ENCODE measurements at places on chromosomes 7 and 10.

DNA sequence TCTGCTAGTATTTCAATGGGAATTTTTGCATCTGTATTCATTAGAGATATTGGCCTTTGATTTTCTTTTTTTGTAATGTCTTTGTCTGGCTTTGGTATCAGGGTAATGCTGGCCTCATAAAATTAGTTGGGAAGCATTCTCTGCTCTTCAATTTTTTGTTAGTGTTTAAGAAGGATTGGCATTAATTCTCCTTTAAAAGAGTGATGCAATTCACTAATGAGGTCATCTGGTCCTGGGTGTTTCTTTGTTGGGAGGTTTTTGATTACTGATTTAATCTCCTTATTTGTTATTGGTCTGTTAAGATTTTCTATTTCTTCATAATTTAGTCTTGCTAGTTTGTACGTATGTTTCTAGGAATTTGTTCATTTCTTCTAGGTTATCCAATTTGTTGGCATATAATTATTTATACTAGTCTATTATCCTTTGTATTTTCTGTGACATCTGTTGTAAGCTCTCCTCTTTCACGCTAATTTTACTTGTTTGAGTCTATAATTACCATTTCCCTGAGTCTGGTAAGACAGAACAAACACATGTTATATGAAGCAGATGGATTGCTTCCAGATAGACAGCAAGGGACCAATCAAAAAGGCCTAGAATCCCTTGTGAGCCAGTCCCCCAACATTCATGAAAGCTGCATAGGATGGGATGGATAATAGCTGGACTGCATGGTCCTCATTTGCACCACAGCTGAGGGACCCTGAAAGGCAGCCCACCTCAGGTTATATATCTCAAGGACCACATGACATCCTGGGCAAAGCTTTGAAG is 54.4 kb downstream of the MTPAP start:
- no peak for DNase-seq

GRCh38 chr10:29224631-29225030 is 64.2 kb upstream of the LYZL1 start:
- no peak for DNase-seq

DNA sequence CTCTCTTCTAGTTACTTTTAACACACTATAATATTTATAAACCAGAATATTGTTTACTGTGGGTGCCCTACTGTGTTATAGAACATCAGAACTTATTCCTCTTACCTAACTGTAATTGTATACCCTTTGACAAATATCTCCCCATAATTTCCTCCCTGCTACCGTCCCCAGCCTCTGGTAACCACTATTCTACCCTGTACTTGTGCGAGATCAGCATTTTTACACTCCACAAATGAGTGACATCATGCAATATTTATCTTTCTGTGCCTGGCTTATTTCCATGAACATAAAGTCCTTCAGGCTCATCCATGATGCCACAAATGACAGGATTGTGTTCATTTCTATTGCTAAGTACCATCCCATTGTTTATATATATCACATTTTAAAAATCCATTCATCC is 139.8 kb upstream of the RSU1 start:
- DNase-seq, result no peak

DNA sequence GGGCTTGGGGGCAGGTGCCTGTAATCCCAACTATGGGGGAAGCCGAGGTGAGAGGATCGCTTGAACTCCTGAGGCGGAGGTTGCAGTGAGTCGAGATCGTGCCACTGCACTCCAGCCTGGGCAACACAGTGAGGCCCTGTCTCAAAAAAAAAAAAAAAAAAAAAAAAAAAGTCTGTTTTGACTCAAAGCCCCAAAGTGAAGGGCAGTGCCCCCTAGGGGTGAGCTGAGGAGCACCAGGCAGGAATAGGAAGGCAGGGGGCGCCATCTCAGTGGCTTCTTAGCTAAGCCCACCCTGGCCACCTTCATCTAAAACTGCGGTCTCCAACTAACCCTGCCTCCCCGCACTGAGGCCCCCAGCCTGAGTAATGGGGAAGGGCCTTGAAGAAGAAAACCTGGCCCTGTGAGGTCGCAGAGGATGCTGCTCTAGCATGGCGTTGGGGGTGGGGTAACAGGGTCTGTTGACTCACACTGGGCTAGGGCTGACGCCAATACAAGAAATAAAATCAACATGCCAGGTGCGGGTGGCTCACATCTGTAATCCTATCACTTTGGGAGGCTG is 9.8 kb downstream of the PODXL start:
- DNase-seq, result no peak

GRCh38 chr10:73076360-73077183 is 20.1 kb downstream of the P4HA1 start:
- peak; percentile 37 for DNase-seq

GRCh38 chr10:96317067-96317833 is 13.0 kb downstream of the DNTT start:
- DNase-seq, result no peak

DNA sequence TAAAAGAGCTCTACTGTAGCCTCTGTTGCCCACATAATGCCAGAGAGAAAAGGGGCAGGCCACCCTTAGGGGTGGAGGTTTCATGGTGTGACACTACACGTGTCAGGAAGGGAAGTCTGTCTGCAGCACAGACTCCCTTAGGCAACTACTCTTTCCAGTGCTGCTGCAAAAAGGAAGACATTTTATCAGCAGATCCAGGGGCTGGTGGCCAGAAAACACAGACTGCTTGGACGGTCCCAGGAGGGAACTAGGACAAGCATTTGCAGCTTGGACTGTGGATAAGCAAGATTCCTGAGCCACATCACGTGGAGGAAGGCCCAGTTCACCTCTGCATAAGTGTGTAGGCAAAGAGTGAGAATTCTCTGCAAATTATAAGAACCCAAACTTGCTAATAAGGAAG is 220.8 kb downstream of the FANK1 start:
- no peak for DNase-seq

DNA sequence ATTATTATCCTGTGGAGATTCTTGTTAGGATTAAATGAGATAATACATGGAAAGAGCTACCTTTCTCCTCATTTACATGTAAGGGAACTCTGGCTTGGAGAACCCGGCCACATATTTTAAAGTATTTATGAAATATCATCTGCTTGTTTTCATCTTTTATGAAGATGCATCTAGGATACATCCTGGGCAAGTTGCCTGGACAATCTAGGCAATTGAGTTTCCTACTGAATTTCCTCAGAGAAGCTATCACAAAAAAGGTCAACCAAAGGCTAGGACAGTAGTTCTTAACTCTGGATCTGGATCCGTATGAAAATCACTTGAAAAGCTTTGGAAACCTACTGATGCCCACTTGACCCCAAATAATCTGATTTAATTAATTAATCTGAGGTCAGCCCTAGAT is 140.7 kb downstream of the MTPAP start:
- no peak for DNase-seq

DNA sequence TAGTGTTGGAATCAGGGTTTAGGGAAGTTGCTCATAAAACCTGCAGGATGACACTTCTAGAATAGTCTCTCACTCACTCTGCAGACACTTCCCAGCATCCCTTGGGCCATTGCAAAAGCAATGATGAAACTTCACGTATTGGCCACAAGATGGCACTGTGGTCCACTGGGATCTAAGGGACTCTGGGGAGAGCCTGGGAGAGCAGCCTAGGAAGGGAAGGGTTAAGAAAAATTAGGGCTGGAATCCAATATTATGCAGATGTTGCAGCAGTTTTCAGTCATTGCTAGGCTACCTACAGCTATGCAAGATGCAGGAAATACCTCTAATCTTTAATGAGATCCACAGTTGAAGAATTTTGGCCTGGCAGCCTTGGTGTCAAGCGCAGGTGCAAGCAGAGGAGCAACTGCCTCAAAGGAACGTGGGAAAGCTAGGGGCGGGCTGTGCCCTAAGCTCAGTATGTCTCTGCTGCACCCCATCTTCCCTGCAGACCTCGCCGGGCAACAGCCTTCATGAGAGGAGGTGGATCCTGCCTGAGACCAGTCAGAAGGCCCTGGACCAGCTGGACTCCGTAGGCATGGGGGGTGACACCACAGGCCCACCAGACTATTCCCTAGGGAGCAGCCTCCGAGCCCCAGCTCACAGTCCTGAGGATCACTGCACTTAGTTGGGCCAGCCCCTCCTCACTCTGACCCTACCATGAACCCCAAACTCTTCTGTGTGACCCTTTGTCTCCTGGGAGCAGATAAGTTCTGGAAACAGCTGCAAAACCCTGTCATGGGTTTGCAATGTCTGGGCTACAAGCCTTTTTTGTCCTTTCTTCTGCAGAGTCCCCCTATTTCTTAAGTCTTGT is 127.9 kb upstream of the PRSS58 start:
- peak; percentile 16 for DNase-seq

DNA sequence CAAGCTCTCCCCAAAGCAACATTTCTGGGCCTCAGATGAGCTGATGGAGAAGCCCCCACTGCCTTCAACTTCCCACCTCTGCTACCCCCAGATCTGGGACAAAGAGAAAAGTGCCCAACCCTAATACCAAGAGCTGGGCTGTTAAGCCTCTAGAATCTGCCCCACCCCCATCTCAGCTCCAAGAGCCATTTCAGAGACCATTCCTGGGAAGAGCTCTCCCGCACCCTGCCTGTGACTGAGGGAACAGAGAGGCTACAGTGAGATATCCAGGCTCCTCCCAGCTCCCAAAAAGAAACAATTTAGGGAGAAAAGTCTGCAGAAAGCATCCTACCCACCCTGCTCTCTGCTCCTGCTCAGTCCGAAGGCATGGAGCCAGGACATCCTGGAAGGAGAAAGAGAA is 2.5 kb upstream of the KCNH2 start:
- DNase-seq, result no peak

GRCh38 chr10:100103581-100103980 is 21.9 kb upstream of the CPN1 start:
- peak; percentile 4 for DNase-seq

- DNase-seq, result no peak
Observed at GRCh38 chr7:145327646-145328045, 491.8 kb upstream of the TPK1 start.

GRCh38 chr7:87545760-87546159 is 54.9 kb downstream of the ABCB1 start:
- no peak for DNase-seq

DNA sequence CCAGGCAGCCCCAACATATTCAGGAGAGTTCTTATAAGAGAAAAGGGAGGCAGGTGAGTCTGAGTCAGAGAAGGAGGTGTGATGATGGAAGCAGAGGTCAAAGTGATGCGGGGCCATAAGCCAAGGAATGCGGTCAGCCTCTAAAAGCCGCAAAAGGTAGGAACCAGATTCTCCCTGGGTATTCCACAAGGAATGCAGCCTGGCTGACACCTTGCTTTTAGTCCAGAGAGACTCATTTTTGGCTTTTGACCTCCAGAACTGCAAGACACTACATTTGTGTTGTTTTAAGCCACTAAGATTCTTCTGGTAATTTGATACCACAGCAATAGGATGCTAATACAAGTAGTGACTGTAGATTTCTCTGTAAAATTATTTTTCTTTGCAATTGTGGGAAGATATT is 151.5 kb upstream of the EEPD1 start:
- no peak for DNase-seq

- no peak for DNase-seq
Observed at GRCh38 chr7:13839063-13839462, 150.4 kb downstream of the ETV1 start.

DNA sequence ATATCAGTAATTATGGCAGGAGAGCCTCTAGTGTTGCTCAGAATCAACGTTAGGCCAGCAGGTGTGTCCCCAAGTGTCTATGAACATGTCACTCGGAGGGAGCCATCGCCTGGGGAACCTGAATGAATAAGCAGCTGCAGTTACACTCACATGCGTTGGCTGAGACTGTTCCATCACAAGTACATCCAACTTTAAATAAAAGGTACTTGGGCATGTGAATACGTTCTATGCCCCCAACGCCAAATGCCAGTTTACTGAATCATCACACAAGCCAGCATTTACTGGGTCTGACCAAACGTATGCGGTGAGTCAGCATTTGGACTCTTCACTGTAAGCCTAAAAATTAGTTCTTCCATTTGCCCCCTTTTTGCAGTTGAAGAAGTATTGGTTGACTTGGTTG is 207.6 kb upstream of the PLXNA4 start:
- peak; percentile 63 for DNase-seq

DNA sequence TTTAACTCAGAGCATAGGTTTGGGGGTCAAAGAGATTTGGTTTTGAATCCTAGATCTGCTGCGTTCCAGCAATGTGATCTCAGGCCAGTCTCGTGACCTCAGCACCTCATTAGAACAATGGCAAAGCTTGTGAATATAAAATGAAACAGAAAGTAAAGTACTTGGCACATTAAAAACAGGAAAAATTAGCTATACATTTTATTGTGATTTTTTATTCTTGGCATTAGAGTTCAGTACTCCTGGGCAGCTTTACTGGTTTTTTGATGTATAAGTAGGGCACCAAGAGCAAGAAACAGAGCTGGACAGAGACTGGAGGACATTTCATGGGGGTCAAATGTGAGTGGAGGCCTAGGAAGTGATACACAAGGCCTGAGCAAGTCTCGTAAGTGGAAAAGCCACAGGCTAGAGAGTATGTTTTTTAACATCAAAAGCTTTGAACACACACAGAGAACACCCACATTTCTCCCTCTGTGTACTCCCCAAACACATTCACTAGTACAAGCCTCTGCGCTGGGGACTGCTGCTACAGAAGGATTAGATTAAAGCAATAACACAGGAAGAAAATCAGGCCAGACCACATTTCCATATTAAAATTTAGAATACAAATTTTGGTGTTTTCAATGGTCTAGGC is 157.2 kb upstream of the SLC25A13 start:
- DNase-seq, result no peak

GRCh38 chr7:25613912-25614311 is 385.6 kb upstream of the NPVF start:
- DNase-seq, result no peak

DNA sequence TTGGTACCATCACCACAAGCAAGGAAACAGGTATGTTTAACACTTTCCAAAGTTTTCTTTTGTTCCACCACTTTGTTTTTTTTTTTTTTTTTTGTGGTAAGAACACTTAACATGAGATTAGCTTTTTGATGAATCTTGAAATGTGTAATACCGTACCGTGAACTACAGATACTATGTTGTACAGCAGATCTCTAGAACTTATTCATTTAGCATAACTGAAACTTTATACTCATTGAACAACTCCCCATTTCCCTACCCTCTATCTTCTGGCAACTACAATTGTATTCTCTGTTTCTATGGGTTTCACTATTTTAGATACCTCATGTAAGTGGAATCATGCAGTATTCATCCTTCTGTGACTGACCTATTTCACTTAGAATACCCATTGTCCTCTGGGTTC is 162.7 kb upstream of the ITGB1 start:
- no peak for DNase-seq

DNA sequence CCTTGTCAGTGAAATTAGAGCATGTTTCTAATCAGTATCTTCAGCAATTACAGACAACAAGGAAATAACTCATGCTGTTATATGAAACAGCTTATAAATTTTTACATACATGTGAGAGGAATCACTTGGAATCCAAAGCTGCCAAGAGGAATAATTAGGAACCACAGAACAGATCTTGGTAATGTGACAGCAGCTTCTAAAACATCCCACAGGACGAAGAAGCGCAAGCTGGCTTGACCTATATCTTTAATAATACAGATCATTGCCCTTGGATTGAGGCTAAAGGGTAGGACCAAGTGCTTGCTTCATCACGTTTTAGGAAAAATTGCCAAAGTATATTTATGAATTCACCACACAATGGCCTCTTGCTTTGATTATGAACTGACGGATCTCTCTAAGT is 869.8 kb downstream of the LRMDA start:
- DNase-seq, result no peak
